Brain pericyte (primary cell): ENCODE measurements at places on chromosomes 7 and 10.

- no peak for DNase-seq
Measured at GRCh38 chr7:90432752-90433151, 29.5 kb downstream of the CLDN12 start.

DNA sequence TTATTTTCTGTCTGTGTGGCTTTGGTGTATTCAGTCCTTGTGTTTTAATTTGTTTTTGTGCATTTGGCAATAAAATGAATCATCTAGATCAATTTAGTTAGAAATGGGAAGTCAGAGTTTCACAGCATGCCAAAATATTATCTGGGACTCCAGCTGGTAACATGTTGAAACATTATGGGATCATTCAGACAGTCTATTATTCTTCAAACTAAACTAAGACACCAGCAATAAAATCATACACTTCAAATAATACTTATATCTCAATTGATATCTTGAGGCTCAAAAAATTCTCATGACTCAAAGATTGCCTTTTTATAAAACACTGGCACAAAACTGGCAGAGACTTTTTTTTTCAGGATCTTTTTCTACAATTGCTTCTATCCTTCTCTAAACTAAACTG lies 5.8 kb upstream of the RP9 start:
- no peak for DNase-seq

DNA sequence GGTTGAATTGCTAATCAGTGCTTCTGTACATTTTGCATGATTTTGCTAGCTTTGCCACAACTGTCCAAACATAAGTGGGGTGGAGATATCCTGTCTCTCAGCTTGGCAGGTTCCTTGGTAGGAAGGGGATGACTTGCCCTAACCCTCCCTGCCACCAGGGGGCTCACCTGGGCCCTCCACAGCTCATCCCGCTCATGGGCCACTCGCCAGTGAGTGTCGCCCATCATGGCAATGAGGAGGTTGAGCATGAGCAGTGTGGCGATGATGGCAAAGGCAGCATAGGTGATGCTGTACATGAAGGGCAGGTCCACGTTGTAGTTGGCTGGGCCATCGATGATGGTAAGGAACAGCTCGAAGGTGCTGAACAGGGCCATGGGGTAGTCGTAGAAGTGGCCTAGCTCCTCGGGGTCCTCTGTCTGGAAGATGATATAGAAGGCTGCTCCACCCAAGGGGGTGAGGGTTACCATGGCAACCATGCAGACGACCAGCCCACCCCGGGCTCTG lies 12.2 kb downstream of the TRPV6 start:
- DNase-seq = no peak

DNA sequence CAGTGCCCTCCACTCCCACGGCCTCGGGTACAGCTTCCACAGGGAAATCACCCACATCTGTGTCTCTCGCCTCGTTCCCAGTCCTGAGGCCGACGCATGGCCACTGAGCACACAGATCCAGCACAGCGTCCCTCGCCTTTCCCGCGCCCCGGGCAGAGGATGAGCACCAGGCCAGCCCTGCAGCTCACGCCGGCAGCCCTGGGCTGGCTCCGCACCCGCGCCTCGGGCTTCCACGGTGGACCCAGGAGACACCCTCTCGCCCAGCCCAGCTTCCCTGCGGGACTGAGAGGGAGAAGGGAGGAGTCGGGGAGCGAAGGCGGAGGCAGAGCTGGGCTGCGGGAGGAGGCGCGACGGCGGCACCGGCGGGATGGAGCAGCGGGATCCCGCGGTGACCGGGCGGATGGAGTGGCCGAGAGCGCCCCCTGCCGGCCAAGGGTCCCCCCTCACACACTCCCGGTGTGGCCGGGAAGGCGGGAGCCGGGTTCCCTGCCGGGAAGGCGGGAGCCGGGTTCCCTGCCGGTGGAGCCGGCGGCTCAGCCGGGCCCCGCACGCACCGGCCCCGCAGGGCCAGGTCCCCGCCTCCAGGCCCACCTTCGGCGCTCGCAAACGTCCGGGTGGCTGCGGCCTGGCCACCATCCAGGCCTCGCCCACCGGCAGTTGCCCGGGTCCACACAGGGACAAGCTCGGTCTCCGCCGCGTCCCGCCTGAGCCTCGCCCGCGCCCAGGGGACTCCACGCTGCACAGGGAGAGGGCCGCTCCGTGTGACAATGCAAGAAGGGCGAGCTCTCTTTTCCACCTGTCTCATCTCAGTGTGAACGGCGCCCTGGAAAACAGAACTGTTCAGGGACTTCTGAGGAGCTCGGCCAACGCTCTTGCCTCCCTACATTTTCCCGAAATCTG lies 110.3 kb upstream of the LANCL2 start:
- peak; percentile 68 for DNase-seq

DNA sequence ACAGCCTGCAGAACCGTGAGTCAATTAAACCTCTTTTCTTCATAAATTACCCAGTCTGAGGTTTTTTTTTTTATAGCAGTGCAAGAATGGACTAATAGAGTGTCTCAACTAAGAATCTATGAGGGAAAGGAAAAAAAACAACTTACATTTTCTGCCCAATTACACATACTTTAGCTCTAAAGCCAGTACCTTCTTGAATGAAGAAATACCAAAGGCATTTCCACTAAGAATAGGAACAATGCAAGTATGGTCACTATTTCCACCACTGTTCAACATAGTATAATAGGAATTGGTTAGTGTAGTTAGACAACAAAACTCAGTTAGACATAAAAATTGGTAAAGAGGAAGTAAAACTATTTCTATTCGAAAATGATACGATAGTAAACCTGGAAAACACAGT lies 37.6 kb downstream of the MICU1 start:
- no peak for DNase-seq

GRCh38 chr10:44310762-44311562 lies 73.9 kb downstream of the CXCL12 start:
- DNase-seq = peak; percentile 44

- DNase-seq = no peak
Measured at GRCh38 chr10:5550621-5551530, 26.1 kb downstream of the CALML3 start.

GRCh38 chr10:70931168-70931815 lies 42.9 kb upstream of the PCBD1 start:
- DNase-seq = no peak

- no peak for DNase-seq
Measured at GRCh38 chr7:151506901-151507382, 12.8 kb downstream of the RHEB start.

- no peak for DNase-seq
Measured at GRCh38 chr7:45140827-45141226, 16.8 kb upstream of the RAMP3 start.
